ENCODE measurements at places on chromosomes 7 and 10. TPM values are rescaled to one million over a fixed set of nuclear protein-coding genes. Genes with fewer than 3 reads are reported as not detected.

GRCh38 chr7:134021836-134022235 is 105.3 kb upstream of the LRGUK start:
- H3K4me3 ChIP-seq, result no peak overlapping the region
- peaks cover 2% of the 10 kb centered on the region for H3K4me1 ChIP-seq
- no peak for DNase-seq
- no peaks in the 10 kb centered on the region for H3K36me3 ChIP-seq

DNA sequence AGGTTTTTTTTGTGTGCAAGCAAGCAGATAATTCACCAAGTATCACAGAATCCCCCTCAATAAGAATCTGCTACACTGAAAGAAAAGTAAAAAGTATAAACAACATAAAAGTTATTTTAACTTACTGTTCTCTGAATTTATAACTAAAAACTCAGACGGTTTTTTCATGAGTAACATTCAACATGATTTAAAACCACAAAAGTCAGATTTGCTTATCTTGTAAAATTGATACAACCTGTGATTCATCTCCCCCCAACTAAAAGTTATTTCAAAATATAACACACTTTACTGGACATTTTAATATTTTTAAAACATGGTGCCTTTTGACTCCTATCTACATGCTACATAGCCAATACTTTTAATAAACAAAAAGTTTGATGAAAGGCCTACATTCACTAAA is 32.8 kb downstream of the TSPAN12 start:
- DNase-seq, result no peak
- H3K27me3 ChIP-seq, result peaks cover 2% of the 10 kb centered on the region
- no peak overlapping the region for H3K4me3 ChIP-seq
- no peaks in the 10 kb centered on the region for H3K36me3 ChIP-seq
- H3K27ac ChIP-seq, result no peak overlapping the region

GRCh38 chr7:37848297-37848696 is at the start of gene NME8:
Gene NME8, plus strand, starts transcription at chr7:37848597. Its CDS starts 1,670 bp downstream, at chr7:37850267.
- H3K36me3 ChIP-seq, result peaks cover 5% of the 10 kb centered on the region
- no peaks in the 10 kb centered on the region for H3K4me1 ChIP-seq
- H3K27ac ChIP-seq, result no peak within 1 kb of the TSS
- H3K27me3 ChIP-seq, result peaks cover 1% of the 10 kb centered on the region
- no peak within 1 kb of the TSS for H3K4me3 ChIP-seq
- no peak for DNase-seq

Gene JMJD1C
- total RNA-seq, result 110 TPM

DNA sequence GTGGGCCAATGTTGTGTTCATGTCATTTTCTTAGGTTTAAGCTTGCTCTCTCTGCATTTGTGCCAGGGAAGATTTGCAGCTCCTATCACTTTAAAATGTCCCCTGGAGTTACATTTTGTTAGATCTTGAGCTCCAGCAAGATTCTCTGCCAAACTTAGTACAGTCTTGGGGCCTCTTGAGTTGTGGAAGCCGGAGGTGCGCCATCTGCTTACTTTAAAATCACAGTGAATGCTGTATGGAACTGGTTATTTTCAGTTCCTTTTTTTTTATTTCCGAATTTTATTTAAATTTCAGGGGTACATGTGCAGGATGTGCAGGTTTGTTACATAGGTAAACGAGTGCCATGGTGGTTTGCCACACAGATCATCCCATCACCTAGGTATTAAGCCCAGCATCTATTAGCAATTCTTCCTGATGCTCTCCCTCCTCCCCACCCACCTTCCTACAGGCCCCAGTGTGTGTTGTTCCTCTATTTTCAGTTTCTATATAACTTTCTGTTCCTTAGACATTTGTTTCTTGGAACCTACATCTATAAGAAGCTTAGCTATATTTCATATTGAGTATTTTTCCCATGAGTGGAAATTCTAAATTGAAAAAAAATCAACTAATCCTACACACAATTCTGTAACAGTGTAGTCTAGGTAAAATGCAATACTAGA is 114.4 kb upstream of the CREB5 start:
- no peaks in the 10 kb centered on the region for H3K27me3 ChIP-seq
- H3K27ac ChIP-seq, result no peak overlapping the region
- DNase-seq, result no peak
- H3K4me3 ChIP-seq, result no peak overlapping the region

Gene FOXP2
- 72.1 TPM for total RNA-seq

Gene KCNIP2
- total RNA-seq, result 30.0 TPM

- DNase-seq, result no peak
- peaks cover 3% of the 10 kb centered on the region for H3K27me3 ChIP-seq
- H3K4me3 ChIP-seq, result no peak overlapping the region
- no peaks in the 10 kb centered on the region for H3K36me3 ChIP-seq
Measured at GRCh38 chr10:132740588-132740987, 45.4 kb downstream of the NKX6-2 start.

DNA sequence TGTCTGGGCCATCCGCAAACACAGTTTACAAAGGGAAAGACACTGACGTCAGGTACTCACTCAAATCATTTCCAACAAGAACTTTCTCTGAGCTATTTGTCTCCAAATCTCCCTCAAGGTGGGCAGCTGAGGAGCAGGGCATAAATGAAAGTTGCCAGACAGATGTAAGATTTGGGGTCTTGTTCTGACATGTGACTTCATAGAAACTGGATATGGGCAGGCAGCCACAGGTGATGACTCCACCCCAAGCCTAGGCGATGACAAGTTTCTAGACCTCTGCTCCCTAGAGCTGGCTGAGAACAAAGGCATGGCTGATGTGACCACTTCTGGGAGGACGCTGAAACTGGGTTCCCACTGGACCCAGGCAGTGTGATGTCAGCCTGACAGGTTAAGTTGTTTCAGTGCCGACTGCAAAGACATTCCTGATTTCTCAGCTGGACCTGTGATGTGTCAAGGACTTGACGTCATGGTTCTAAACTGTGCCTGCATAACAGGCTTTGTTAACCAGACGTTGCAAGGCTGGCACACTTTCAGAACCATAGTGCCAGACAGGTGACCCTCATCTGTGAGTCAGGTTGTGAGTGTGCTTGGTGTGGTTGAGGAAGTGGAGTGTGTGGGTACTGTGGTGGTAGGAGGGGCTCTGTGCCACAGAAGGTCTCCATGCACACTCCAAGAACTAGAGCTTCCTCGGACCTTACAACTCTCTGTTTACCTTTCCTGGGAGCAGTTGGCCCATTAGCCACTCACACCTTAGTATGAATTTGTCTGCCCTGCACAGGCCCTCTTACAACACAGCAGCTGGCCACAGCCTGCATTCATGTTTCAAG is 39.9 kb upstream of the EBF3 start:
- no peak overlapping the region for H3K27ac ChIP-seq
- peaks cover 5% of the 10 kb centered on the region for H3K36me3 ChIP-seq
- DNase-seq, result no peak
- H3K4me1 ChIP-seq, result no peaks in the 10 kb centered on the region
- no peak overlapping the region for H3K4me3 ChIP-seq

Gene HOXA6
- not detected for total RNA-seq

Gene CHAT
- total RNA-seq, result 15.4 TPM

DNA sequence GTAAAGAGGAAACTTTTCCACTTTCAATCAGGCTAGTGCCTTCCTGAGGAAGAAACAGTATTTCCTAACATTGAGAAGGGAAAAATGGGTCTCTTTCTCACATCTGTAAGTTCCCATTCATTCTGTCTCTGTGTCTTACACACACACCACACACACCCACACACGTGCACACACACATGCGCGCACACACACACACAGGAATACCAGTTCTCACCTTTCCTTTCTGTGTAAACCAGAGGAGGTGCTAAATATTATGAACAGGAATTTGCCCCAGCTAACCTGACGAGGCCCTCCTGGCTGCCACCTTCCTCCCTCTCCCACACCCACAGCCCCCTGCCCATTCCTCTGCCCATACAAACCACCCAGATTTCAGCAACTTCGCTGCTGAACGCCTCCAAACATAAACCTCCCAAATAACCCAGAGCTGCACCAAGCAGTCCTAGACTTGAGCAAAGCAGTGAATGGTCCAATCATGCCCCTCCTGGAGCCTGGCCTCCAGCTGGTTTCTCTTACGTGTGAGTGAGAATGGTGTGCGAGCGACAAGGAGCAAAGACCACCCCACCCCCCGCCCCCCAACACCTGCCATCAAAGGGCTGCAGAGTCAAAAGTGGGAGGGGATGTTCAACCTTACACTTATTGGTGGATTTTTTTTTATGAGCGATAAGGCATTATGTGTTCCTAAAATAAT is 190.5 kb downstream of the HECW1 start:
- no peak overlapping the region for H3K4me3 ChIP-seq
- DNase-seq, result no peak
- no peaks in the 10 kb centered on the region for H3K36me3 ChIP-seq
- peaks cover 8% of the 10 kb centered on the region for H3K4me1 ChIP-seq

- no peak overlapping the region for H3K4me3 ChIP-seq
- no peak overlapping the region for H3K27ac ChIP-seq
- H3K27me3 ChIP-seq, result peaks cover 8% of the 10 kb centered on the region
- no peak for DNase-seq
- peaks cover 5% of the 10 kb centered on the region for H3K36me3 ChIP-seq
- H3K4me1 ChIP-seq, result no peaks in the 10 kb centered on the region
Measured at GRCh38 chr7:151679881-151680612, 160.4 kb upstream of the RHEB start.

DNA sequence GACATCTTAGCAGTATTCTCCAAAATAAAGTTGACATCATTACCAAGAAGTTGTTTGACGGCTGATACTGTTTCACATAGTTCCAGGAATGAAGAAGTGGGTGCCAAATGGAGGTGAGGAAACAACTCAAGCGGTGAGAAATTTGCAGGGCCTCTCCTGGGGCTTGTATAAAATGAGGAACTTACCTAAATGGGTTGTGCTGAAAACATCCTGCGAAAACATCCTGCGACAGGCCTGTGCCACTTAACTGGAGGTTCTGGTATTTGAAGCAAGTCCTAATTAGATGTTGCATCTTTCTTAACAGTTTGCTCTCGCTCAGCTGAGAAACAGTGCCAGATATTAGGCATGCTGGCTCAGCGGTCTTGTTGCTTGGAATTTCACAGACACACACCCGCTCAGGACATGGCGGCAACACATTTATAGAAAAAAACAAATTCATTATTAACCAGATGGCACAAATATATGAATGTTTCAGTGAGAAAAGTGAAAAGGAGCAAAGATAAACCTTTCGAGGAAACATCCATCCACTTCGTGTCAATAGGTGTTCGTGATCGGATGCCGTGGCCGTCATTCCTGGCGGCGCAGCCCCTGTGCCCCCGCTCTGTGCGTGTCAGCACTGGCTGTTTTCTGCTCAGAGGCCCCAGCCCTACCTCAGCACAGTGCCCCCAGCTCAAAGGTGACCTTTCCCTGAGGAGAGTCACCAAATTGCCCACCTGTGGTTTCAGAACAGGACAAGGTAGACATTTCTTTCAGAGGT is 48.1 kb downstream of the CDC123 start:
- no peak overlapping the region for H3K4me3 ChIP-seq
- no peak for DNase-seq
- no peaks in the 10 kb centered on the region for H3K27me3 ChIP-seq
- H3K36me3 ChIP-seq, result no peaks in the 10 kb centered on the region
- peaks cover 9% of the 10 kb centered on the region for H3K4me1 ChIP-seq

DNA sequence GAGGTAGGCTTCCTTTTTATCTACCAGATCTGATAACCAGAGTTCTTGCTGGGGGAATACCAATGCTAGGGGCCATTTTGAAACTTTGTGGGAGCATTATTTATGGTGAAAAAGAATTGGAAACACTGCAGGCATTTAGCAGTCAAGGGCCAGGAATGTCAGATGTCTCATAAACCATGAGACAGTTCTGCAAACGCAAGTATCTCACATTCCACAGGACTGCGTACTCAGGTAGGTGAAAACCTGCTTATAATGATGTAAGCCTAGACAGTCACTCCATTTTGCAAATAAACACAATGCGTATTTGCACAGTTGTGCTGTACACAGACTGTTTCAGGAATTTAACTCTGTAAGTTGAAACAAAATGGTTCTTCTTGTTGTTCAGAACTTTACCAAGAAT is 33.9 kb downstream of the ECHDC3 start:
- H3K4me3 ChIP-seq, result no peak overlapping the region
- DNase-seq, result no peak
- peaks cover 9% of the 10 kb centered on the region for H3K36me3 ChIP-seq
- no peaks in the 10 kb centered on the region for H3K4me1 ChIP-seq

DNA sequence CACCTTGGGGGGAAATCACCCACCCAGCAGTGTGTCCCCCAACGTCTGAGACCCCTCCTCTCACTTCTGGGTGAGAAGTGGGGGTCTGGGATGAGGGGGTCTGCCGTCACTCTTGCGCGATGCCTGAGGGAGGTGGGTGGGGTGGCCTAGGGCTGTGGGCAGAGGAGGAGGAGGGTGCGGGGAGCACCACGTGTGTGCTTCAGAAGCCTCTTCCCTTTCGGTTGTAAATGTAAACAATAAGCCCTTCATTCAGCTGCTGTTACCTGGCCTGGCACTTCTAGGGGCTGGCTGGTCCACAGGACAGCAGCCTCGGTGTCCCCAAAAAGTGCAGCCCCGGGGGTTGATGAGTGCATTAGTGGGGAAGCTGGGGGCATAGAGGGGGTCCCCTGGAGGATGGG is 1.3 kb downstream of the CLIP2 start:
- H3K27me3 ChIP-seq, result peaks cover 16% of the 10 kb centered on the region
- no peak overlapping the region for H3K27ac ChIP-seq
- H3K4me1 ChIP-seq, result peaks cover 35% of the 10 kb centered on the region
- peak overlapping the region; percentile 79 for H3K4me3 ChIP-seq
- H3K36me3 ChIP-seq, result no peaks in the 10 kb centered on the region
- no peak for DNase-seq

- H3K4me3 ChIP-seq, result no peak overlapping the region
- no peaks in the 10 kb centered on the region for H3K36me3 ChIP-seq
- H3K4me1 ChIP-seq, result no peaks in the 10 kb centered on the region
- H3K27me3 ChIP-seq, result no peaks in the 10 kb centered on the region
- DNase-seq, result peak; percentile 13
Measured at GRCh38 chr7:34596887-34597286, 61.1 kb upstream of the NPSR1 start.

- H3K27ac ChIP-seq, result no peak overlapping the region
- no peak overlapping the region for H3K4me3 ChIP-seq
- H3K36me3 ChIP-seq, result peaks cover 4% of the 10 kb centered on the region
Measured at GRCh38 chr7:99083068-99083651, 60.7 kb downstream of the SMURF1 start.

DNA sequence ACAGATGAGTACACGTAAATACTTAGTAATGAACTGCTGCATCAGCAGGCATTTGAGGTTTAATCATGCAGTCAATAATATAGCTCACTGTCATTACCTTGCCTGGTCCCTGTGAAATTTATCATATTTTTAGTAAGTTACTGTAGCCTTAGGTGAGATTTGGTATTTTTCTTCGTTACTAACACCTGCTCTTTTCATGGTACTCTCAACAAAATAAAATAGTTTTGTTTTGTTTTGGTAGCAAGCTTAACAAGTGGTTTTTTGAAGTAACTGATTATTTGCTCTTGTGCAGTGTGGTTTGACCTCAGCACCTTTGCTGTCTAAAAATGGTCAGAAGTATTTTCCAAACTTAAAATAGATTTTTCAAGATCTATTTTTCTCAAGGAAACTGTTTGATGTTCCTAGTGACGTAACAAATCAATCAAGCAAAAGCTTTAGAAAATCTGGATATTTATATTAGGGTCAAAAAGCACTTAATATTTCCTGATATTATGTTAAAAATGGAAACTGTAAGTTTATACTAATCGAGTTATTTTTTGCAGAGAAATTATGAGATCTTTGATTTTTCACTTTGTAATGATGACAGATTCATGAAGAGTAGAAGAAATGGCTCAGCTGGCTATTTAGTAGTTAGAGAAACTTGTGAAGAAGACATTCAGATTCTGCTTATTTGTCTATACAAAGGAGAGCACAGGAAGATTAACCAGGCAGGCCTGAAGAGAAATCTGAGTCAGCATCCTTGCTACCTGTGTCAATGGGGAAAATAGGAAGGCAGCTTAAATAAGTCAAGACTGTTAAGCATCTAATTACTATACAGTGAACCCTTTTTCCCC is 21.0 kb upstream of the RPA3 start:
- no peak overlapping the region for H3K27ac ChIP-seq
- no peaks in the 10 kb centered on the region for H3K36me3 ChIP-seq
- H3K4me3 ChIP-seq, result no peak overlapping the region
- no peaks in the 10 kb centered on the region for H3K27me3 ChIP-seq
- H3K4me1 ChIP-seq, result peaks cover 19% of the 10 kb centered on the region

Gene PDIA4
- total RNA-seq, result 69.0 TPM
